ENCODE measurements at places on chromosomes 5 and 9.

- no peak for DNase-seq
These were observed 37.3 kb downstream of the LOX start for GRCh38 chr5:122040636-122041302.

DNA sequence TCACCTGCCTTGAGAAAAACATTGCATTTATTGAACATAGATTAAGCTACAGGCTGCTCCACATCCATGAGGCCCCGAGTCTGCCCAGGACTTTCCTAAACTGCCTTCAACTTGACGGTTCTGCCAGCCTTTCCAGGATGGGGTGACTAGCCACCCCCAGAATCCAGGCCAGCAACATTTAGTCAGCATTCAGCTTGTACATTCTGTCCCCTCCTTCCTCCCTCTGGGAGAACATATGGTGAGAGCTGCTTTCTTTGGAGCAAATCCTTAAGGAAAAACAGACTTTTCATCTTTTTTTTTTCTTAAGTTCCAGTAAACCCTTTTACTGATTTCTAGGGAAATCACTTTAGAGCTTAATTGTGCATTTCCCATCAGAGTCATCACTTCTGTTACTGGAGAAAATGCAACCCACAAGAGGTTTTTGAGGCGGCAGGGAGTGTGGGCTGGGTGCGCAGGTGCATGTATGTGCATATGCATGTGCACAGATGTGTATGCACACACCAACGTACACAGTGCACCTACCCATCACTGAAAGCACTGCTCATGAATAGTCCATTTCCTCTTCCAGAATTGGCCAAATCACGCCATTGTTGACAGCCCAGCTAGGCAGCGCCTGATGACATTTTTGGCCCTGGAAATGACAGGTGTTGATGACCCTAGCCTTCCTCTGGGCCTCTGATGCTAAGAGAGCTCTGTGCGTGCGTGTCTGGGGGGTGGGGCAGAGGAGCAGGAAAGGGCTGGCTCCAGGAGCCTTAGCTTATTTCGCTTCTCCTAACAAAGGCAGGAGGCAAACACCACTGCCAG is 145.6 kb downstream of the HSD17B3 start:
- DNase-seq = peak; percentile 20

GRCh38 chr9:16246785-16247184 is 623.7 kb downstream of the BNC2 start:
- DNase-seq = no peak

- no peak for DNase-seq
These were observed 467.3 kb upstream of the FTMT start for GRCh38 chr5:121384359-121384758.

- no peak for DNase-seq
These were observed 94.9 kb downstream of the RAD23B start for GRCh38 chr9:107378006-107378405.

GRCh38 chr5:67816456-67816855 is 399.1 kb upstream of the PIK3R1 start:
- DNase-seq = no peak

DNA sequence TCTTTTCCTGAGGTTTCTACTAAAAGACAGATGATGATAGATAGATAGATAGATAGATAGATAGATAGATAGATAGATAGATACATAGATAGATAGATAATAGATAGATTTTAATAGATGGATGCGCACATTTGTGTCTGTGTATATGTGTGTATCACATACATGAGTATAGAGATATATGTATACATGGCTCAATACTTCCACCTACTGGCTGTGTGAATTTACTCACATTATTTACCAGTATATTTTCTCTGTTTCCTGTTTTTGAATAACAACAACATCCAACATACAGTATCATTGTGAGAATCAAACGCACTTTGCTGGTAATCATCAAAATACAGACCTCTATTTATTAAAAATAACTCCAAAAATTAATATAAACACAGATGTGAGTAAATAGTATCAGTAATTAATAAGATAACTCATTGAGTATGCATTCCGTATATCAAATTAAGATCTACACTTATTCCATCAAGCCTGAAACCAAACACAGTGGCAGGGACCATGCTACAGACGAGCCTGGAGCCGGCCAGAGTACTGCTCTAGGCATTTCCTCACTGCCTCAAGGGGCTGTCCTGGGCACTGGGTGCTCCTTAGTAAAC is 338.0 kb downstream of the SEMA5A start:
- no peak for DNase-seq

DNA sequence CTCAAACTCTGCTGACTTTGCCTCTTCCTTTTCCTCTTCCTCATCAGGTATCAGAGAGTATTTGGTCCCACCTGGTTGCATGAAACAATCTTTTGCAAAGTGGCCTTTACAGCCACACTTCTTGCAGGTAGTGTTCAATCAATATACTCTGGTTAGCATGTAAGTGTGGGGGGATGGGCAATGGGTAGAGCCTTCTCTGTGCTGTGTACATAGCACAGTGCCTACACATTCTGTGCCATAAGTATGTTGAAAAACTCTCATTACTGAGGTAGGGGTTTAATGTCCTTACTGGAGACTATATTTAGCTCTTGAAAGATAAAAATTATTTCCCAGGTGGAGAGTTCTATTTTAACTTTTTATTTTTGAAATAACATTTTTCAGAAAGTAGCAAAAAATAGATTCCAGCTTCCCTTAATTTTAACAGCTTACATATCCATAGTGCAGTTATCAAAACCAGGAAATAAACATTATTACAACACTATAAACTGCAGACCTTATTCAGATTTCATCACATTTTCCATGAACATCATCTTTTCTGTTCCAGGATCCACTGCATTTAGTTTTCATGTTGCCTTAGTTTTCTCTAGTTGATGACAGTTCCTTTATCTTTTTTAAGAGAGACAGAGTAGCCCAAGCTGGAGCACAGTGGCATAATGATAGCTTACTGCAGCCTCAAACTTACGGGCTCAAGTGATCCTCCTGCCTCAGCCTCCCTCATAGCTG is 15.1 kb downstream of the TTC1 start:
- no peak for DNase-seq

DNA sequence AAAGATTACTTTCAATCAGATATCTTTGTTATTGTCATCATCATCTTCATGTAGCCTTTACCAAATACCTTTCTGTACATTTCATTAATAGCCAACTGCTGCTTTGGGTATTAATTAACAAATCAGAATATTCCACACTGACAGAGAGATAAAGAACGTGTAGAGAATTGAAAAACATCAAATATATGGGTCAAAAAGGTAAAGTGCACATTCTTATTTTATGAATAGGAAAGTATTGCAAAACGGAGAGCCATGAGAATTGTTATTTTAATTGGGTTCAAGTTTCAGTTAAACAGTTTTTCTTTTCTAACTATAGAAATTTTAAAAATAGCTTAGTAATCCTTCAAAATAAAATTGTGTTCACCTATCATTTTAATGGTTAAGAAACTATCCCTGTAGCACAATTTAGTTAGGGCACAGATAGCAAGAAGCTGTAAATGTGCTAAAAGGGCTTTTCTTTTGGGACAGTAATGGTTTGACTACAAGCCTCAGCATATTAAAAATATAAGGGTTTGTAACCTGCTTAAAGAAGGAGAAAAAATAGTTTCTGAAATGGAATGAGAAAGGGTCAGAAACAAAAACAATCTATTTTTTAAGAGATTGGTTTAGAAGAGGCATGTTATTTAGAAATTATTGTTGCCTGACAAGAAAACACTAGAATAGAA is 62.9 kb downstream of the PDE4D start:
- no peak for DNase-seq

DNA sequence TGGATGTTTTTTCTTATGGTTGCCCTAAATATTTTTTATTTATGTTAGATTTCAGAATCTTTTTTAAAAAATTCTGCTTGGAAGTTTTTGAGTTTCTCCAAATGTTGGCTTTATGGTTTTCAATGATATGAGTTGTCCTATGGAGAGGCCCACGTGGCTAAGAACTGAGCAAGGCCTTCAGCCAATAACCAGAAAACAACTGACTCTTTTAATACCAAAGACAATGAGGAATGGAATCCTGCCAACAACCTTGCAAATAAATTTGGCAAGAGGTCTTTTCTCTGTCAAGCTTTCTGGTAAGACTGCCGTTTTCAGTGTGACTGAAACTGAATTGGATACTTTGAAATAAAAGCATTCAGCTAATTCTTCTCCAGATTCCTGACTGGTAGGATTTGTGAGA is 1740.1 kb upstream of the WWC1 start:
- DNase-seq = no peak

DNA sequence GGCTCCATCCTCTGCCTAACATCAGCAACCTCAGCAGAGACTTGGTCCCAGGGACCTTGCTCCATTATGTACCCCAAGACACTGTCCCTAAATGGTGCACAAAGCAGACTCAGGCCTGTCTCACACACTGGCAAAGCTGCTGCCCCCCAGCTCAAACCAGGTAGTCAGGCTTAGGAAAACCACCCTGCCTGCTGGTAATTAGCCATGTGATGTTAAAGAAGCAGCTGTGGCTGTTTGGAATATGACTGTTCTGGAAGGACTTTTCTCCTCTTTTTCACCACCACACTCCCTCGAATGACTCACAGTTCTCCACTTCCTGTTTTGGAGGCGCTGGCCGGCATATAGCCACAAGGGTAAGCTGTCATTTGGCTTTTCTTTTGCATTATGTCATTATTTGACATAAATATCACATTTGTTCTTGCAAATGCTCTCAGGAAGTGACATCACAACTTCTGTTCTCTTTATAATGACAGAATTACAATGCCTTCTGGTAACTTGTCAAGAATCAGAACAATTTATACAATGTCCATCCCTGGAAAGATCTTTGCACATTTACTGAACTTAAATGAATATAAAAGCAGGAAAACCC is 113.9 kb downstream of the SUSD1 start:
- DNase-seq = no peak

GRCh38 chr5:157323107-157323706 is 57.3 kb downstream of the CYFIP2 start:
- peak; percentile 30 for DNase-seq

DNA sequence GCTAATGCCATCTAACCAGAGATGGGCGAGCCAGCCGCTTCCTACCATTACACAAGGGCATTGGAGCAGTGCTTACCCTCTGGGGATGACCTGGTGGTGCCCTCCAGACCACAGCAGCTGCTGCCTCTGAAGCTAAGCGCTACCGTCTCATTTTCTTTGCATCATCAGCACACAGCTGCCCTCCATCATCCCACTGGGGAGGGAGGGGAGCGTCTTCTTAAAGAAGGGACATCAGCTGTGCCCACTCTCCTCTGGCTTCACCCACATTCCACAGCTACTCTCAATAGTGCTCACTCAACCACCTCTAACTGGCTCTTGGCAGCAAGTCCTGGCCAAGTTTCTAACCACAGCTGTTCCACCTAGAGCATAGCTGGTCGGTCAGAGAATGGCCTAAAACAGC is 503.4 kb downstream of the NFIB start:
- no peak for DNase-seq

DNA sequence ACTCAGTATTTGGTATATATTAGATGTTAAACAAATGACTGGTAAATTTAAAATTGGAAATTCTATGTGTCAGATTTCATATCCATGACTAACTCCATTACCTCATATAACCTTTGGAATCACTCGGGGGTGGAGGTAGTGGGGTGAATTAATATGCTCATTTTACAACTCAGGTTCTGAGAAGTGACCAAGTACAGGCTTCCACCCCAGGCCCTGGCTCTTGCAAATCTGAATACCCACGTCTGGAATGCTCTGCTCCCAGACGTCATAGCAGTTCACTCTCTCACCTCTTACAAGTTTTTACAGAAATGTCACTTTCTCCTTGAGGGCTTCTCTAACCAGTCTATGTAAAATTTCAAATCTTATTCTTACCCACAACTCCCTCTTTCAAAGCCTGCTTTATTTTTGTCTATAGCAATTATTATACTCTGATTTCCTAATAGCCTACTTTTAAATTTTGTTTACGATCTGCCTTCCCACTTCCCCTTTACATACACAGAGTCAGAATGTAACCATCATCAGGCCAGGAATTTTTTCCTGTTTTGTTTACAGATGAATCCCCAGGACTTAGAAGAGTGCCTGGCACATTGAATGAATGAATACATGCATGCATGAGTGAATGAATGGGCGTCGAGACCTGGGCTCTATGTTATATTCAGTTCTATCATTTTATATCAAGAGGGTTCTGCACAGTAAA is 134.1 kb upstream of the IFNE start:
- DNase-seq = peak; percentile 13

GRCh38 chr5:151742870-151743294 is 15.5 kb downstream of the ATOX1 start:
- DNase-seq = peak; percentile 68

- DNase-seq = no peak
These were observed 9.3 kb upstream of the RNF145 start for GRCh38 chr5:159218595-159219023.

GRCh38 chr9:132135456-132135855 is 26.4 kb upstream of the NTNG2 start:
- DNase-seq = no peak

DNA sequence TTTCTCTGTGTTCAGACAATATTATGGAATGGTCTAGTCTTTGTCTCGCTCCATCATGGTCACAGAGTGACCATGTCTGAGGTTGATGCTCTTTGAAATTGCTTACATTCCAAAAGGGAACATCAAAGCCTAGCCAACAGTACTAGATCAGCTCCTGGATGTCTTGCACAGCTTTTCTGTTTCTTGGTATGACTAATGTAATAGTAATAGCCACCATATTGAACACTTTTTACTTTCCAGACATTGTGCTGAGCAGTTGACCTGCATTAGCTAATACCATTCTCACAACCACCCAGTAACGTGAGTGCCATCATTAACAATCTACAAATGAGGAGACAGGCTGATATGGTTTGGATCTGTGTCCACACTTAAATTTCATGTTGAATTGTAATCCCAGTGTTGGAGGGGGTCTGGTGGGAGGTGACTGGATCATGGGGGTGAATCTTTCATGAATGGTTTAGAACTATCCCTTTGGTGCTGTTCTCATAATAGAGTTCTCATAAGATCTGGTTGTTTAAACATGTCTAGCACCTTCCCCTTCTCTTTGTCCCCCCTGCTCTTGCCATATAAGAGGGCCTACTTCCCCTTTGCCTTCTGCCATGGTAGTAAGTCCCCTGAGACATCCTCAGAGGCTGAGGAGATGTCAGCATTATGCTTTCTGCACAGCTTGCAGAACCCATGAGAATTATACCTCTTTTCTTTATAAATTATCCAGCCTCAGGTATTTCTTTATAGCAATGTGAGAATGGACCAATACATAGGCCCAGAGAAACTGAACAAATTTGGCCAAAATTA is 577.5 kb upstream of the CLINT1 start:
- DNase-seq = no peak

DNA sequence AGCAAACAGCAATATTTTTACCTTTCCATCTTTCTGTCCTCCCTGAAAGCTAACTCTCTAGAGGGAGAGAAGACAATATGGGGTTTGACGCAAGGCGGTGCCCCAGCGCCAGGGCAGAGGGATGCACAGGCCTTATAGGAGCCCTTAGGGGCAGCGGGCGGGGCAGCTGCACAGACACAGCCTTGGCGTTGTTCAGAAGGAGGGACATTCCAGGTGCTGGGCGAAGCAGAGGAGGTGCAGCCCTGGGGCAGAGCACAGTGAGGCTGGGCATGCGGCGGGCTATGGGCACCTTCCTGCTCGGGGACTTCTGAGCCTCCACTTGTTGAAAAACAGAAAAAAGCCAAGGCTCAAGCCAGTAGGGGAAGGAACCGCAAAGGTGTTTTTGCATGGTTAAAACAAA is 33.7 kb upstream of the BICD2 start:
- no peak for DNase-seq

Data from ELF-1 (cell line).